ENCODE measurements at places on chromosomes 3 and 15.

GRCh38 chr3:186258968-186259367 is 103.1 kb downstream of the DGKG start:
- DNase-seq: no peak

GRCh38 chr3:122890720-122891220 is 95.9 kb downstream of the SLC49A4 start:
- DNase-seq: no peak

- no peak for DNase-seq
These were observed 275.8 kb upstream of the RBMS3 start for GRCh38 chr3:29004885-29005599.

DNA sequence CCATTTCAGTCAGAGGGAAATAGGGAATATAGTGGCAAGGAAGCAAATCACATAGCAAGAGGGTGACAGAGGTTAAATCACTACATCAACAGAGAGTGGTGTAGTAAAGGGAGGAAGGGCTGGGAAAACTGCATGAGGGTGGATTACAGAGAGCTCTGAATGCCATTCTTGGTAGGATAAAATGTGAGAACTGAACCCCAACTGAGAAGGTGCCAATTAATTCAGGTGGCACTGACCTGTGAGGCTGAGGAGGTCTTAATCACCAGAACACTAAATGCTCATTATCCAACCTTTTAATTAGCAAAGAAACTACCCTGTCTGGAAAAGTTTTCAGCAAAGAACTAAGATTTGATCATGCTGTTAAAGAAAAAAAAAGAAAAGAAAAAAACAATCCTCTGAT is 202.7 kb downstream of the LRRN1 start:
- DNase-seq: no peak

All from gastrocnemius medialis (tissue), 4 donors.